Mesothelial cell of epicardium (in vitro differentiated cells): ENCODE measurements at places on chromosomes 3 and 15. TPM values are rescaled to one million over a fixed set of nuclear protein-coding genes. Genes with fewer than 3 reads are reported as not detected.

SLC28A1 gene
- total RNA-seq, result 0.16 to 0.24 TPM (median 0.20 TPM) in 3 replicates

GPR15 gene
- not detected in 3 replicates for total RNA-seq

UPK1B gene
- 0.22 to 0.47 TPM in 2 of 3 replicates, not detected in the other for total RNA-seq

UBL7 gene
- 43.2 to 49.6 TPM (median 47.1 TPM) in 3 replicates for total RNA-seq

AADACL2 gene
- total RNA-seq, result not detected in 3 replicates

PRC1 gene
- total RNA-seq, result 51.7 to 59.1 TPM (median 56.9 TPM) in 3 replicates

ISY1 gene
- total RNA-seq, result 37.5 to 40.3 TPM (median 38.5 TPM) in 3 replicates

ELL3 gene
- total RNA-seq, result 0.69 to 1.2 TPM (median 0.90 TPM) in 3 replicates

CCR8 gene
- total RNA-seq, result not detected in 3 replicates

SH2D7 gene
- not detected in 3 replicates for total RNA-seq

KBTBD12 gene
- total RNA-seq, result 0.07 to 0.09 TPM in 2 of 3 replicates, not detected in the other

RPL39L gene
- total RNA-seq, result 12.1 to 14.5 TPM (median 13.4 TPM) in 3 replicates

FSIP1 gene
- 0.50 to 0.89 TPM (median 0.74 TPM) in 3 replicates for total RNA-seq

SLITRK3 gene
- 0.71 to 0.87 TPM (median 0.81 TPM) in 3 replicates for total RNA-seq

ZKSCAN7 gene
- 18.9 to 20.5 TPM (median 19.6 TPM) in 3 replicates for total RNA-seq

STAC gene
- 1.4 to 2.3 TPM (median 1.9 TPM) in 3 replicates for total RNA-seq

ADIPOQ gene
- total RNA-seq, result not detected in 3 replicates

GCNT3 gene
- 0.22 TPM in 1 of 3 replicates, not detected in the others for total RNA-seq

SERPINI2 gene
- total RNA-seq, result not detected in 3 replicates

SLC41A3 gene
- total RNA-seq, result 58.7 to 64.9 TPM (median 62.4 TPM) in 3 replicates

INSYN1 gene
- 11.7 to 13.2 TPM (median 12.7 TPM) in 3 replicates for total RNA-seq

PPIP5K1 gene
- 53.2 to 61.5 TPM (median 56.0 TPM) in 3 replicates for total RNA-seq

CHRM5 gene
- 0.13 TPM in 1 of 3 replicates, not detected in the others for total RNA-seq

ERICH6 gene
- 0.24 to 0.68 TPM (median 0.65 TPM) in 3 replicates for total RNA-seq

ATP8B4 gene
- total RNA-seq, result 1.4 to 2.1 TPM (median 1.8 TPM) in 3 replicates

NR1D2 gene
- 26.1 to 29.2 TPM (median 27.3 TPM) in 3 replicates for total RNA-seq

CFAP92 gene
- total RNA-seq, result 0.76 to 1.2 TPM (median 1.1 TPM) in 3 replicates

CPLX3 gene
- 0.14 TPM in 1 of 3 replicates, not detected in the others for total RNA-seq

ISLR gene
- total RNA-seq, result 59.8 to 66.8 TPM (median 64.9 TPM) in 3 replicates

IGSF10 gene
- 5.1 to 6.0 TPM (median 5.6 TPM) in 3 replicates for total RNA-seq

RETNLB gene
- total RNA-seq, result not detected in 3 replicates
